ENCODE measurements at places on chromosomes 5 and 9.

GRCh38 chr9:89077519-89077918 lies 86.3 kb downstream of the S1PR3 start:
- no peak for DNase-seq

DNA sequence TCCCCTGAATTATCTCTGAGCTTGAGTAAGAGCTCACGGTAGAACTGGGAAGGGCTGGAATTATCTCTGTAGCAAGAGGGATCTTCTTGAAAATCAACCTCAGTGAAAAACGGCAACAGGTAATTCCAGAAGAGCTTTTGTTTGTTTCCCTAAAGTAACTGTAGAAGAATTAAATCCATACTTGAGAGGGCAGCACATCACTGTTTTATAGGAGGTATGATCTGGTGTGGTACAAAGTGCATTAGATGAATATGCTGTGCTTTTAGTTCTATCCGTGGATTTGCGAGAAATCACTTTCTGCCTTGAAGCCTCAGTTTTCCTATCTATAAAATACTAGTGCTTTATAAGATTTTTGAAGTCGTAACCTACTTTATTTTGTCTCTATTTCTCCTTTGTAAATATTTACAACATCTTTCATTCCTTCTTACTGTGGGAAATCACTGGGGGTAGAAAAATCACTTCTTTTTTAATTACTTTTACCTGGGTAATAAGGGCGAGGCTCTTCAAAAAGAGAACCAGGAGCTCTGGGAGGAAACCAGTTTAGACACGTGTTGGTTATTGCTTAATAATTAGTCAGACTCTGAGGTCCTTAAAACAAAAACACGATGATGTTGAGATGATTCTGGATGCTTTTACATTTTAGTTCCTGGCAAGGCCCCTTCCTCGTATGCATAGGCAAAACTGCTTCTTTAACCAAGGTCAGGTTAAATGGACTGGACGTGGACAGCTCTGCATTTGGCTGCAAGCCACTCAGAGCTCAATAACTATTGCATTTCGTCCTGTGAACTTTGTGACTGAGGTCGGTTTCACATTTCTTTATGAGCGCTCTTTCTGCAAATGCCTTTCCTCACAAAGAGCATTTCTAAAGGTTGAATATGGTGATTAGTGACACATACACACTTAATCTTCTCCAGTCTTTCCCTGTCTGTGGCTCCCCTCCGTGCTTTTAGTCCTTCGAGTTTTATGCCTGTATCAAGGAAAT lies 376.1 kb downstream of the BRINP1 start:
- DNase-seq: peak; percentile 24

- peak; percentile 36 for DNase-seq
Observed at GRCh38 chr9:6218099-6218502, 2.5 kb downstream of the IL33 start.

GRCh38 chr9:34501889-34502425 lies 20.8 kb downstream of the ENHO start:
- DNase-seq: peak; percentile 28

DNA sequence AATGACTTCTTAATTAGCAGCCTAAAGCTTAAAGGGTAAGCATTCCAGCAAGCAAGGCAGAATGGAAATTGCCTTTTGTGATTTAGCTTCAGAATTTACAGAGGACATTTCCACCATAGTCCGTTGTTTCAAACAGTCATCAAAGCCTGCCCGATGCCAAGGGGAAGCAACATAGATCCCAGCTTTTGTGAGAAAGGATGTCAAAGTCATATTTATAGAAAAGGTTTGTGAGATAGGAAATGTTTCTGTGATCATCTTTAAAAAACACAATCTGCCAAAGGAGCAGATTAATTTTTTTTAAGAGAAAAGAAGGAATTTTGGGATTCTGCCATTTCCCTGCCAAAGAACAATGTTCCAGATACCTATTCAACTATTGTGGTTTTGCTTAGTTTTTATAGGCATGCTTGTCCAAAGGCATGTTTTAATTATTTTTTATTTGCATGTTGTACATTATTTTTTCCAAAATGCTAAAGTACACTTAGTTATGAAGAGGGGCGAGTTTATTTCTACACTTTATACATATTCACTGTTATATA lies 346.9 kb downstream of the ZNF608 start:
- no peak for DNase-seq

- DNase-seq: no peak
Observed at GRCh38 chr5:72021651-72022357, 85.5 kb upstream of the MAP1B start.

GRCh38 chr5:141605523-141606277 lies 13.1 kb downstream of the DIAPH1 start:
- no peak for DNase-seq

DNA sequence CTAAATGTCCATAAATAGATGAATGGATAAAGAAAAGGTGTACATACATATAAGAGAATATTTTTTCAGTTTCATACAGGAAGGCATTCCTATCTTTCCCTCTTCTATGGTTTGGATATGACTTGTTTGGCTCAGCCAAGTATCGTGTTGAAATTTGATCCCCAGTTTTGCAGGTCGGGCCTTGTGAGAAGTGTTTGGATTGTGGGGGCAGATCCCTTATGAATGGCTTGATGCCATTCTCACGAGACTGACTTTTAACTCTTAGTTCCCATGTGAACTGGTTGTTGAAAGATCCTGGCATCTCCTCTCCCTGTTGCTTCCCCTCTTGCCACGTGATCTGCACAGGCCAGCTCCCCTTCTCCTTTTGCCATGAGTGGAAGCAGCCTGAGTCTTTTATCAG lies 421.1 kb upstream of the FTMT start:
- DNase-seq: no peak

- DNase-seq: no peak
Observed at GRCh38 chr5:146394486-146394885, 52.6 kb upstream of the TCERG1 start.

DNA sequence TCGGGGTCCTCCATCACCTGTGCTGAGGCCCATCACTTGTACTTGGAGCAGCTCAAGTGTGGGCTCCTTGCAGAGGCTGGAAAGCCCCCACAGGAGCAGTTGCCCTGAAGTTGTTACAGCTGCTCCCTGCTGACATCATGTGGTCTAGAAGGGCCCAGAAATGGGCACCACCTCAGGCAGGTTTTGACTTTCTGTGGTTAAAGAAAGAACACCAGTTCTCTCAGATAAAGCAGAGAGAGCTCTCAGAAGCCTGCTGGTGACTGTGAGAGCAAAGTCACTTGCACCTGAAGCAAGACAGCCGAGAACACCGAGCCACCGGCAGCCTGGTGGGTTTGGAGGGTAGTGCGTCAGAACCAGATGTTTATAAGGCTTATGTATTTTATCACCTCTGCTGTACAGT lies 70.4 kb downstream of the MVB12B start:
- DNase-seq: no peak

DNA sequence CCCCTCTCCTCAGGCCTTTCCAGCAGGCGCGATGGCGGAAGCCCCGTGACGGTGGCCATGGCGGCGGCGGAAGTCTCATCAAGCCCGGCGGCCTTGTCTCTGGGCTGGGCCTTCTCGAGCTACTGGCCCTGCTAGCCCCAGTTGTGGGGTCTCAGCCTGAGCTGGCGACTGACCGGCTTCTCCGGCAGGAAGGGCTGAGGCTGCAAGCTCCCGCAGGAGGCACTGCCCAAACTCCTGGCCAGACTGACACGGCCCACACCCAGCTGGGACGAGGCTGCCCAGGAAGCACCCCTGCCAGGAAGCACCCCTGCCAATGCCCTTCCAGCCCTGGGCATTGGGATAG lies 88.5 kb upstream of the ANKH start:
- no peak for DNase-seq

- peak; percentile 40 for DNase-seq
Observed at GRCh38 chr5:83145241-83145640, 67.9 kb downstream of the XRCC4 start.

- no peak for DNase-seq
Observed at GRCh38 chr5:172820046-172820767, 13.8 kb upstream of the ERGIC1 start.

DNA sequence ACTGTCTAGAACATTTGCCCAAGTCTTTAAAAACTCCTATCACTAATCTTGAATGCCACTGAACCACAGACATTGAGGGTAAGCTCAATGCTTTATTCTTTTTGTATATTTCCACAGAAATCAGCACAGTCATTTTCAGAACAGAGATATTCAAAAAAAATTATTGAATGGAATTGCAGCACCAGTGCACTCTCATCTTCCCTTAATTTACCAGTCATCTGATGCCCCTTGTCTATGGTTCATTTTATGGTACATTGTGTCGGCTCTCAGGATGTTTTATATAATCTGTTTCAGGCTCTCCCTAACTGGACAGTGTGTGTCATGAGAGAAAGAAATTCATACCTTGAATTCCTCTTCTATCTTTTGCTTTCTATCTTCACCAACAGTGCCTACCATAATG lies 158.4 kb upstream of the NR4A3 start:
- no peak for DNase-seq

DNA sequence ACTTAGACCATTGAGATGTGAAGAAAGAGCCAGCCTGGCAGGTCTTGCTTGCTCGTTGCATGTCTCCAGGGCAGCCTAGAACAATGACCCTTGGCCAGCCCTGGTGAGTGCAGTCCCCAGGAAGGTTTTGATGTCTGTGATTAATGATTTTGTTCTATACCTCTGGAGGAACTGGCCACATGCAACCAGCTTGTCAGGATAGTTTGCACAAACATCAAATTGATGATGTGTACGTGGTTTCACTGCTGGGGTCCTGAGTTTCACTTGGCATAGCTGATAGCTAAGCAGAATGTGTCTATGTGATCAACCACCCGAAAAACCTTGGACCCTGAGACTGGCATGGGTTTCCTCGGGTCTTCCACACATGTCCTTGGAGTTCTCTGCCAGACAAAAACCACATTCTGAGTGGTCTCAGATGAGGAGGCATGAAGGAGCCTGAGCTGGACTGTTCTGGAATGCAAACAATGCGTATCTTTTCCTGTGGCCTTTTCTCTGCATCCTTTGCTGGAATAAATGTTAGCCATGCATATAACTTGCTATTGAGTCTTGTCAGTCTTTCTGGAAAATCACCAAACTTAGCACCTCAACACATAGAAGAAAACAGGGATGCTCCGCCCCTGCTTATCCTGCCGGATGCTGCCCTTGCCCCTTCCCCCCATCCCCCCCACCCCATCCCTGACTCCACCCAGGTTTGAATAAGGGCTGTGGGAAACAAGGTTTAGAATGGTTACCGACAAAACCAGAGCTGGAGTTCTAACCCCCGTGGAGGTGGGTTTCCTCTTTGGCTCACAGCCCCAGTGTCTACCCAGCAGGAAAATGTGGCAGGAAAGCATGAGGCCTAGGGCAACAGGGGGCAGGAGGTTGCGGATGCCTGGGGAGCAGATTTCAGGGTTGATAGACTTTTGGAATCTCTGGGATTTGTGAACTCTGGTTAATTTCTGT lies 50.1 kb upstream of the ANKRD33B start:
- peak; percentile 67 for DNase-seq

GRCh38 chr9:3787628-3788027 lies 261.8 kb upstream of the RFX3 start:
- DNase-seq: no peak

- peak; percentile 48 for DNase-seq
Observed at GRCh38 chr5:96434201-96434645, 1.2 kb upstream of the PCSK1 start.

- peak; percentile 82 for DNase-seq
Observed at GRCh38 chr5:137487600-137487999, 11.5 kb downstream of the SPOCK1 start.

- no peak for DNase-seq
Observed at GRCh38 chr5:6458833-6459232, 10.2 kb downstream of the UBE2QL1 start.

DNA sequence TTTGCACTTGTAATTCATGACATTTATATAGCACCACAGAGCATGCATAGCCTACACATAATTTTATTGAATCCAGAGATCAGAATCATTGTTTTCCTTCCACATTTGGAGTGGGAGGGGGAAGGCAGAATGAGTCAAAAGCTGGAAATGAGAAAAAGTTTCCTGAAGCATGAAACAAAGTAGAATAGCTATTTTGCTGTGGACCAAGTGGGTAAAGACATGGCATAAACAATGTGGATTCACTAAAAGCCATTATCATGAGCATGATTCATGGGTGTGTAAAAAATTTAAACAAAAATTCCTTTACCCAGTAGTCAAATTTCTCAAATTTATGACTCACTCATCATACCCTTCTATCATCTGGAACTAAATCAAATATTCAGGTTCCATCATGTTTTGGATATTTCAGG lies 97.9 kb downstream of the YIPF5 start:
- peak; percentile 91 for DNase-seq

DNA sequence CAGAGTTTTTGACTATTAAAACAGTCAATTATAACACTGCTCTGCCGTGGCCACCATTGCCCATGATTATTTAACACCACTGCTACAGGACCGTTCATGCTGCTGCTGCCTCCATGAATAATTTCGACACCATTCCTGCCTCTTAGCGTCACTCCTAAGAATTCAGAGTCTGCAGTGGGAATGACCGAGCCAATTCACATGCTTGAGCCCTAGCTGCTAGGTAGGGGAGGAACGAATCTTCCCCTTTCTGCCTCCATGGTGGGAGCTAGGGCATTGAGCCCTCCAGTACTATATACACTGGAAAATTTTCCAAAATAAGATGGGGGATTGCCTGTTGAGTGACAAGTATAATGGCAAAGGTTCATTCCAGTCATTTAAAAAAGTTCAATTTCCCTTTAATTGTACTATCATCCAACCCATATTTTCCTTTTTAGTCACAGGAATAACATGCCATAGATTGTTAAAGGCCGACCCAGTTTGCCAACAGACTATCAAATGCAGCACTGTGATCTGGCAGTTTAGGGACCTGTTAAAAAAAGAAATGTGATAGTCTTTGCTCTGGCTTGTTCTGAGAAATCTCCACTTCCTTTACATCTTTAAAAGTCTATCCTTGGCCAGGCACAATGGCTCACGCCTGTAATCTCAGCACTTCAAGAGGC lies 13.5 kb upstream of the B4GALT1 start:
- peak; percentile 86 for DNase-seq

DNA sequence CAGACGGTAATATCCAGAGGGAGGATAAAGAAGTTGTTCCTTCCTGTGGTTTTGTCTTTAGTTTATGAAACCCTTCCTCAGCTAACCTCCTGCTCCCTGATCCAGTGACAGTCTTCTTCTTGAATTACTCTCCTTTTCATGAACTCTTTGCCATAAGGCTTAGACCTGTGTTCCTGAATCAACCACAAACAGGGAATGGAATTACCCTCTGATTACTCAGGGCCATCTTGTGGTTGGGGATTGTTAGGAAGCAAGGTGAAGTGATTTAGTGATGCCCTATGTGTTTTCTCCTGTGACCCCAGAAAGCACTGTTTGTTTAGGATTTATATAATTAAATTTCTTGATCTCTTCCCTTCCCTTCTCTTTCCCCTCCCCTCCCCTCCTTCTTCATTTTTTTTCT lies 409.1 kb downstream of the TAF11L14 start:
- DNase-seq: no peak

DNA sequence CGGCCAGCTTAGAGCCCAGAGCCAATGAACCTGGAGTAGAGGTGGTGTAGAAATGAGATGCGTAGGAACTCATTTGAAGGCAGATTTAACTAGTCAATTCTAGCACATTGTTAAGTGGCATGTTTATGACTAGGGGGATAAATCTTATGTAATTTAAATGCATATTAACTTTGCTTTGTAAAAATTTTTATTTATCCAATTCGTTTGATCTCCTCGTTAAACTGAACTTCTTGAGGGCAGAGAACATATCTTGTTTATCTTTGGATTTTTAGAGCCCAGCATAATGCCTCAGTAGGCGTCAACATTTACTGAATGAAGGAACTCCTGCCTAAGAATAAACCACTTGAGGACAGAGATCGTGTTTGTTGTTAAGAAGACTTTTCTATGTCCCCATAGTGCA lies 41.1 kb upstream of the ACOT12 start:
- DNase-seq: no peak
